Eye (tissue), 1 donor: ENCODE measurements at places on chromosomes 12 and 14.

DNA sequence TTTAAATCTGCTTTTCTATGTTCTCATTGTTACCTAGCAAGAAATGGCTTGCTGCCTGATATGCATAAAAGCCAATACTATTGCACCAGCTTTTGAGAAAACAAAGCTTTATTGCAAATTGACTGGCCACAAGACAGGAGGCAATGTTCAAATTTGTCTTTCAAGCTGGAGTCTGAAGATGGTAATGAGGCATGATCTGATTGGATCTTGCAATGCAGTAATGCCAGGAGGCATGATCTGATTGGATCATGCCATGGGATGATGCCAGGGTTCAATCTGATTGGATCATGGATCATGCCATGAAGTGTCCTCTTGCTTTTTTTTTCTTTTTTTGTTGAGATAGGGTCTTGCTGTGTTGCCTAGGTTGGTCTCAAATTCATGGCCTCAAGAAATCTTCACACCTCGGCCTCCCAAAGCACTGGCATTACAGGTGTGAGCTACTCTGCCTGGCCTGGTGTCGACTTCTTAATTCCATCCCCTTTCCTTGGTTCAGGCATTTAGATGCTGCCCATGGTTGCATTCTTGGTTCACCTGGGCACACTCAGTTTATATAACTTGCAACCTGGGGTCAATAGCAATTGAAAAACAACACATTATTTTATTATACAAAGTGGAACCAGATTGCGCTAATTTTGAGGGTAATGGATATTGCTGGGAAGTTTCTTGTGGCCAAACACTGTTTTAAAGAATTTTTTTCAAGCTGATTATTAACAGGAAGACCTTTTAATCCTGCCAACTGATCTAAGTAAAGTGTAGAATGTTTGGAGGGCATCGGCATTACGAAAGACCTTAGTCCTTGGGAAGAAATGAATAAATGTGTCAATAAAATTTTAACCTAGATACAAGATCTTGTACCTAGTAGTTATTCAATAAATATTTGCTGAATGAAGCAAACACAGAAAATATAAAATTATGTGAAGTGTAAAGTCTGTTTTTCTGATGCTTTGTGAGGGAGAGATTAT is 38.8 kb downstream of the HSD17B6 start:
- DNase-seq: no peak

DNA sequence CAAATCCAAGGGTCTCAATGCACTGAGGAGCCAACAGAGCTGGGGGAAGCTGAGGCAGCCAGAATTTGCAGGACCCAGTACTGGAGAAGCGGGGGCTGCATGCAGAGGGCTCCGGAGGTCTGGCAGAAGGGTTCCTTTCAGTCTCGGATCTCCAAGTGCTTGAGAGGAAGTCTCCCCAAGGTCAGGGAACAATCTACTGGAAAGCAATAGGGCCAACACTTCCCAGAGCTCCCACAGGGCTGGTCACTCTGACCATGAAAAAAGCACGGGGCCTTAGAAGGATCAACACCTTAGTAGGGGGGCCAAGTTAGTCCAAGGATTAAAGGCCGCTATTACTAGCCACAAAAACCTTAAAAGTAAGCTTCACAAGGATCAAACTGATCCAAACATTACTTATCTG is 31.7 kb downstream of the SPPL3 start:
- no peak for DNase-seq

DNA sequence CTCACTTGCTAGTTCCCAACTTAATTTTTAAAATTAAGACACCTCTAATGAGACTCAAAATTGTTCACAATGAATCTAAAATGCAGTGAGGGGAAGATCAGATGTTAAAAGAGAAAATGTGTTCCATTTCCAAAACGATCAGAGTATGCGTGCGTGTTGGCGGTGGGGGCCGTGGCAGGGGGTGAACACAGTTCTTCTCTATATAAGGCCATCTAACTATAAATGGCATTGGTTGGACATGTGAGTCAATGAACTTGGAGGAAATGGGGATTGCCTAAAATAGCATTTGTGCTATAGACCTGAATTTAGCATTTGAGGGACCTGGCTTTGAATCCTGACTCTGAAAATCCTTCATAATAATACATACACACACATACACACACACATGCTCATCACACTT is 149.4 kb downstream of the FOXN3 start:
- no peak for DNase-seq

- no peak for DNase-seq
These were observed 2.0 kb downstream of the ERP27 start for GRCh38 chr12:14936224-14936861.

- DNase-seq: peak; percentile 80
These were observed 222.1 kb downstream of the SYT1 start for GRCh38 chr12:79086541-79087296.

GRCh38 chr14:105993814-105994213 is 467.4 kb downstream of the TMEM121 start:
- DNase-seq: no peak

GRCh38 chr12:4974217-4974616 is 64.5 kb downstream of the KCNA1 start:
- no peak for DNase-seq

- no peak for DNase-seq
These were observed 77.1 kb upstream of the PLXNC1 start for GRCh38 chr12:94071258-94071657.

GRCh38 chr14:89476354-89476896 is 59.4 kb upstream of the FOXN3 start:
- DNase-seq: no peak

DNA sequence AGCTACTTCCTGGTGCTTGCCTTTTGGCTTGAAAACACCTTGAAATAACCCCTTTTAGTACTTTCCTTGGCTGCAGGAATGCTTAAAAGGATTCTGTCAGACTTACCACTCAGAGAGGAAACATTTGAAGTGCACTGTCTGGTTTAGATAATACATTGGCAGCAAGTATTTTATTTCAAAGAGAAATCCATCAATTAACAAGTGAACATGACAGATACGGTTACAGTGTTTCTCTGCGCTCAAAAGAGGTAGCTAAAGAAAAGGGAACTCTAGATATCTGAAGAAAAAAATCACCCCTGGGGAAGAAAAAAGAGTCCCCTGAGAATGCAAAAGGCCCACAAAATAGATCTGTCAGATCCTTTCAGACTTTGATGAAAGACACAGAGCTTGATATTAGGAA is 421.9 kb downstream of the LRFN5 start:
- DNase-seq: no peak

GRCh38 chr14:105876158-105876557 is 349.8 kb downstream of the TMEM121 start:
- DNase-seq: no peak

- peak; percentile 40 for DNase-seq
These were observed 40.5 kb downstream of the CRACR2A start for GRCh38 chr12:3712209-3712992.

GRCh38 chr12:67996347-67996746 is 7.1 kb downstream of the IFNG-AS1 start:
- DNase-seq: no peak

DNA sequence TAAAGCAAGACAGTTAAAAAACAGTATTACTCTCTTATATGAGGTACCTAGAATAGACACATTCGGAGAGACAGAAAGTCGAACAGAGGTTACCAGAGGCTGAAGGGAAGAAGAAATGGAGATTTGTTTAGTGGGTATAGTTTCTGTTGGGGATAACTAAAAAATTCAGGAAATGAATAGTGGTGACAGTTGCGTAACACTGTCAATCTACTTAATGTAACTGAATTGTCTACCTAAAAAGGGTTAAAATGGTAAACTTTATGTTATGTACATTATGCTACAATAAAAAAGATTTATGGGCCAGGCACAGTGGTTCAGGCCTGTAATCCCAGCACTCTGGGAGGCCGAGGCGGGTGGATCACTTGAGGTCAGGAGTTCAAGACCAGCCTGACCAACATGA is 30.6 kb upstream of the SLC6A13 start:
- DNase-seq: no peak

DNA sequence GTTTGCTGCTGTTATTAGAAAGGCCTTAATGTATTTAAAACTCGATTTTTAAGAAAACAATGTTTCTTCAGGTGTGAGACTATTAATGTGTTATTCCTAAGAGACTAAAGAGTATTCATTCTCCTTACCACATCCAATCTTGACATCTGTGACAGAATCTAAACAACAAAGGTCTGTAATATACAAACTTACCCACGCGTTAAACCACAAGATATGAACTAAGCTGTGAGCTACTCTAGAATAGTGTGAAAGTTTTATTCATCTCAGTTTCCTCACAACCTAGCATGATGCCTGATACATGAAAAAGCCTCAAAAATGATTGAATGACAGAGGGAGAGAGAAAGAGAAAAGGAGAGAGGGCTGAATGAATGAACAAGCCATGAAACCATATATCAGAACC is 117.3 kb upstream of the COCH start:
- DNase-seq: no peak

DNA sequence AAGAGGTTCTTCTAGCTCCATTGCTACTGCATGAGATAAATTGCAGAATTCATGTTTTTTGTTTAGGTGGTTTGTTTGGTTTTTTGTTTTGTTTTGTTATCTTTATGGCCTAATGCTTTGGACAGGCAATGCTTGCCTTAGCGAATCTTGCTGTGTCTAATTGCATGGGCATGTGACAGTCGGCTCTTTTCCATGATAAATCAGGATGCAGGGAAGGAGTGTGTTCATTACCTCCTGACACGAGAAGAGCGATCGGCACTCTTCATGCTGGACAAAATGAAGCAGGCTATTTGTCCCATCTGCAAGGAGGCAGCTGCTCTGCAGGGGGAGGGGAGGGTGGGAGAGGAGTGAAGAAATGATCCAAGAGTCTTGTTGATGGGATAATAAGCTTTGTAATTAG is 6.5 kb downstream of the CCDC60 start:
- DNase-seq: no peak

DNA sequence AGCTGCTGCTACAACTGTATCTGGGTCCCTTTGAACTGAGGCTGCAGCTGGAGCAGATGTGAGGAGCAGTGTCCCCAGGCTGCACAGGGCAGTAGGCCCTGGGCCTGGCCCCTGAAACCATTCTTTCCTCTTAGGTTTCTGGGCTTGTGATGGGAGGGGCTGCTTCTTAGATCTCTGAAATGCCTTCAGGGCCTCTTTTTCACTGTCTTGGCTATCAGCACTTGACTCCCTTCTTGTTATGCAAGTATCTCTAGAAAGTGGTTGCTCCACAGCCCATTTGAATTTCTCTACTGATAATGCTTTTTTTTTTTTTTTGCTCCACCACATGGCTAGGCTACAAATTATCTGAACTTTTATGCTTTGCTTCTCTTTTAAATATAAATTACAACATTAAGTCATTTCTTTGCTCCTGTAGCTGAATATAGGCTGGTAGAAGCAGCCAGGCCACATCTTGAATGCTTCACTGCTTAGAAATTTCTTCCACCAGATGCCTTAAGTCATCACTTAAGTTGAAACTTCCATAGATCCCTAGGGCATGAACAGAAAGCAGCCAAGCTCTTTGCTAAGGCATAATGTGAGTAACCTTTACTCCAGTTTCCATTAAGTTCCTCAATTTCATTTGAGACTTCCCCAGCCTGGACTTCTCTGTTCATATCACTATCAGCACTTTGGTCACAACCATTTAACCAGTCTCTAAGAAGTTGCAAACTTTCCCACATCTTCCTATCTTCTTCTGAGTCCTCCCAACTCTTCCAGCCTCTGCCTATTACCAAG is 41.1 kb downstream of the ACSM4 start:
- DNase-seq: no peak

GRCh38 chr14:77763316-77763715 is 2.4 kb upstream of the SNW1 start:
- no peak for DNase-seq

GRCh38 chr14:70801836-70802235 is 7.5 kb downstream of the MAP3K9 start:
- DNase-seq: no peak

DNA sequence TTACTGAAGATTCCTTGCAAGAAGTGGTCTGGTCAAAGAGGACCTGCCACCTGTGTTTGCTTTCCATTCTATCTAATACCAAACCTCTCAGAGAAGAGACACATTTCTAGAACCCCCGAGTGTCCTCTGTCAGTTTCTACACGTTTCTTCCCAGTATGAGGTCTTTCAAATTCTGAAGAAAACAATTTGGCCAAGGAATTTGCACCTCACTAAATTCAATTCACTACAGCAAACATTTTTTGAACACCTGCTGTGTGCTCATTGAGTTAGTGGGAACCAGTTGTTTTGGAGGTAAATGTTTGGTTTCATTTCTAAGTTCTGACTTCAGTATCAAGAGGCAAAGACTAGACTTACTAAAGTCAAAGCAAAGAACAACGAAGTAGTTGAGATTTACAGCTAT is 19.4 kb downstream of the GPR19 start:
- no peak for DNase-seq

GRCh38 chr14:92686900-92687427 is 61.5 kb downstream of the LGMN start:
- DNase-seq: peak; percentile 93

- DNase-seq: no peak
These were observed 41.7 kb upstream of the ITPR2 start for GRCh38 chr12:26874501-26875296.

GRCh38 chr14:23327947-23328744 is 6.9 kb downstream of the PABPN1 start:
- peak; percentile 94 for DNase-seq

DNA sequence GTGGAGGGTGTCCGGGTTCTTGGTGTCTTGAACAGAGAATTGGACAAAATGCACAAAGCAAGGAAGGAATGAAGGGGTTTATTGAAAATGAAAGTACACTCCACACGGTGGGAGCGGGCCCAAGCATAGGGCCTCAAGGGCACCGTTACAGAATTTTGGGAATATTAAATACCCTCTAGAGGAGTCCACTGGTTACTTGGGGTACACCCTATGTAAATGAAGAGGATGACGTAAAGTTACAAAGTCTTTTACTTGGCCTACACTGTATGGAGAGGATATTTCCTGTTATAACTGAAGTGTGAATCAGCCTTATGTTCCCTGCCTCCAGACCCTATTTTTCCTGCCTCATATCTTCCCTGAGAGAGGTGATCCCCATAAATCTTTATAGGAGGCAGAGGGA is 102.6 kb downstream of the RIN3 start:
- no peak for DNase-seq

- no peak for DNase-seq
These were observed 485.5 kb downstream of the BCAT1 start for GRCh38 chr12:24463375-24463774.

DNA sequence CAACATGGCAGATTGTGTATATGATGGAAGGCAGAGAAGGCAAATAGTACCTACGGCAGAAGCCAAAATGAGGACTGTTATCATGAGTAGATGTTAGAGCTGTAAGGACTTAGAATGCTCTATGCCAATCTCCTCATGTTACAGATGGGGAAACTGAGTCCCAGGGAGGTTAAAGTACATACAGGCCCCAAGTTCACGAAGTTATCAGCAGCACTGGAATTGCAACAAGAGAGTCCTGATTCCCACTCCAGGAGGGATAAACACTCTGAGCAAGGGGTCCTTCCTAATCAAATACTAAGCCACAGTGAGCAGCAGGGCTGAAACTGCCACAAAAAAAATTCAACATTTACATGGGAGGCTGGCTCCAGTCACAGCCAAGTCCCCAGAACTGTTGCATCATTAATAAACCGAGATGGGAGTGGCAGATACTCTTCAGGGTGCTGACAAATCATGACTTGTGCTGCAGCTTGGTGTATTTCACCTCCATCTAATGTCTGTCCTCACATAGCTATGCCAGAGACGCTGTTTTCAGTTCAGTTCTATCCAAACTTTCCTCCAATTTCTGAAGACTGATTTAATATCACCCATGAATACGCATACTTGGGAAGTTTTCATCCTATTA is 24.2 kb downstream of the NUAK1 start:
- DNase-seq: no peak

GRCh38 chr12:5051334-5051733 is 7.7 kb downstream of the KCNA5 start:
- DNase-seq: no peak

GRCh38 chr14:39452680-39453079 is 20.4 kb upstream of the FBXO33 start:
- no peak for DNase-seq
